Cerebellar nuclear complex (tissue), 1 donor: ENCODE measurements at places on chromosomes 1 and 21.

GRCh38 chr1:27804791-27805190, 25.8 kb upstream of the PPP1R8 start:
- no peak for DNase-seq

DNA sequence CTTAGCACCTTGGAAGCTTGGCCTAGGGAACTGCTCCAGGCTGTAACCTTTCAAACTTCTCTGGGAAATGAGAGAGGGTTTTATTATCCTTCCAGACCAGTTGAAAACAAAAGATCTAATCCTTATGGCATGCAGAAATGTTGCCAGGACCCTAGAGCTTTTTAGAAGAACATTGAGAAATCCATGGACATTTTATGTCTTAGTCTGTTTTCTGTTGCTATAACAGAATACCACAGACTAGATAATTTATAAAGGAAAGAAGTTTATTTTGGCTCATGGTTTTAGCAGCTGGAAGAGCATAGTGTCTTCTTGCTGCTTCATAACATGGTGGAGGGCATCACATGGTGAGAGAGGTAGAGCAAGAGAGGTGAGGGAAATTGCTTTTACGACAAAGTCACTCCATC, 25.8 kb downstream of the OSBPL9 start:
- no peak for DNase-seq

- no peak for DNase-seq
Observed at GRCh38 chr1:112007169-112007568, 17.7 kb upstream of the KCND3 start.

DNA sequence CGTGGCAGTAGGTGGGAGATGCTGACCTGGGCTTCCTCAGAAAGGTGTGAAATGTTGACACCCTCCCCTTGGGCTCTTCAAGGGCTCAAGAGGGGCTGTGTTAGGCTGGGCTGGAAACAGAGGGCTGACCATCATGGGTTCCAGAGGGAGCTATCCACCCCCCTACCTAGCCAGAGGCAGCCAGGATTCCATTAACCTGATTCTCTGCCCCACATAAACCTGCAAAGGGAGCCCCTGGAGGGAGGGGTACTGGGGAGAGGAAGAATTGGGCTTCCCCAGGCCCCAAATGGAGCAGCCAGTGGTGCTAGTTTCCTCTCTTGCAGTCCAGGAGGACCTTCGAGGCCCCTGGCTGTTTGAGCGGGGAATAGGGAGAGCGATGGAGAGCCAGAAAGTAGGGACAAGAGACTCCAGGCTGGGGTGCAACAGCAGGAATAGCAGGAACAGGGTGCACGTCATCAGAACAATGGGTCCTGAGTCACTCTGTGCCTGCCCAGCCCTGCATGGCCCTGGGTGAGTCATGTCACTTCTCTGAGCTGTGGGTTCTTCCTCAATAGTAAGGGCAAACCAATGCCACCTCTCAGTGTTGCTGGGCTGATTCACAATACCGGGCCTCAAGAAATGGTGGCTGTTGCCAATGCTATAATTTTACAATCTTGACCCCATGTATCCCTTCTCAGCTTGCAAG, 121.2 kb downstream of the EPHB2 start:
- DNase-seq: no peak

DNA sequence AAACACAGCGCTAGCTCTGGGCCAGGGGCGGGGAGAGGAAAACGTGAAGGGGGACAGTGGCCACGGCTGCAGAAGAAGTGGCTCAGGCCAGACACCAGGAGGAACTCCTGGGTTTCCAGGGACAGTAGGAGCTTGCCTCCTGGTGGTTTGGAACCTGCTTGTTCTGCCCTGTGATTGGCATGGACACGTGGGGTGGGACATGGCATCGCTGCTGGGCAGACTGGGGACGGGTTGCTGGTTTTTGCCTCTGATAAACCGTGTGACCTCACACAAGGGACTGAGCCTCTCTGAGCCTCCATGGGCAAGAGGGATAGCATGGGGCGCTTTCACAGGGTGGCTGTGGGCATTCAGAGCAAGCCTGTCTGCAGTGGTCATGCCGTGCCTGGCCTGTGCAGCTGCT, 7.5 kb upstream of the PLCH2 start:
- no peak for DNase-seq

- no peak for DNase-seq
Observed at GRCh38 chr21:37764691-37765090, 151.6 kb downstream of the KCNJ6 start.
